ENCODE measurements at places on chromosomes 3 and 15.

DNA sequence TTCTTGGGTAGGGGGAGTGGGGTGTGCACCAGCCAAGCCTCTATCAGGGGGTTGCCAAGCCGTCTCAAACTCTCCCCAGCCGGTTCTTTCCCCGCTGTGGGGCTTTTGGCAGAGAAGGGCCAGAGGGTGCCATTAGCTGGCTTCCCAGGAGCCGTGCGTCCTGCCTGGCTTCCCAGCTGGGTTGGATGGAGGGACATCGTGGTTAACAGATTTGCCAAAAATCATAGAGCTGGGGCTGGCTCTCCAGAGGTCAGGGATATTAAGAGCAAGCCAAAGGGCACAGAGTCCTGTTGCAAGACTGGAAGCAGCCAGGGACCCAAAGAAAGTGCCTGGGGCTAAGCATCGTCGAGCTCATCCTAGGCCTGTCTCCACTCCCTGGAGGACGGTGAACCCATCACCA, 104.6 kb upstream of the HES1 start:
- DNase-seq, result no peak

DNA sequence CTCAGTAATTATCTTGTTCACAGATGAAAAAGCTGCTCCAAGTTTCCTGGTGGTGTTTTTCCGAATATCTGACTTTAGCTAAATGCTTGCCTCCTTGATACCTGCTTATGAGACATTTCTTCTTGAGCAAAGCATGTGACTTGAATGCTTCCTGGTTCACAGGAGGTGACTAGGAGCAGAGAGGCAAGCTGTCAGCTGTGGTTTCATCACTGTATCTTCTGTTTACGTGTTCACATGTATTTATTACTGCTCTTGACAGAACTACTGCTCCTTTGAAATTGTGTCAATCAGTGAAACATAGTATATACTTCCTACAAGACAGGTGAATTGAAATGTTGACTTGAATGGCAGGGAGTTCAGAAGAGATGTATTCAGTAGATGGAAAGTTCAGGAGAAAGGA, 8.9 kb upstream of the SPPL2A start:
- no peak for DNase-seq

DNA sequence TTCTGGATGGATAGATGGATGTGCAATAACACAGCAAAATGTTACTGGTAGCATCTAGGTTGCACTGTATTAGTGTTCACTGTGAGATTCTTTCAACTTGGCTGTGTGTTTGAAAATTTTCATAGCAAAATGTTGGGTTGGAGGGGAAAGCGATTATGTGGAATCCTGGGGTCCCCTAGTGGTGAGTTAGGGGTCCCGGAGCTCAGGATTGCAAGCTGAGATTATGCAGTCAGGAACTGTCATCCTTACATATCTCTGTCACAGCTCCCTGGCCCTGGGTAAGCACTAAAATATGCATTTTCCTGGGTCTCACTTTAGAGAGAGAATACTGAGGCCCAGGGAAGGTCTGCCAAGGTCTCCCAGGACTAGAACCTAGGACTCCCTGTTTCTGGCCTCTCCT, 77.2 kb downstream of the CEMIP start:
- no peak for DNase-seq

DNA sequence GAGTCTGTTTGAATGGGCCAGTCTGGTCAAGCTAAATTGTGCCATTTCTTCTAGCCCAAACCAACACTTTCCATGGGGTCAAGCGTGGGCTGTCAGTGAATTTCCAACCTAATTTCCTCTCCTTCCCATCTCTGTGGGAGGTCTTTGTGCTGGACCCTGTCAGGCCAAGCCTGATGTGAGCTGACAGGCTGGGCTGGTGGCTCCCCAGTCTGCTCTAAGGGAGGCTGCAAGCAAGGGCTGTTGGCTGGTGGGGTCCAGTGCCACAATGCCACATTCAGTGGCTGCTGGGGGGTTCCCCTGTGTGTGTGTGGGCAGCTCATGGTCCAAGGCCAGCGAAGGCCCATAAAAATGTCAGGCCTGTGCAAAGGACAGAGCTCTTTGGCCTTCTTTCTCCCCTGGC, 216.1 kb downstream of the OPA1 start:
- no peak for DNase-seq

- no peak for DNase-seq
Observed at GRCh38 chr3:18061737-18062656, 319.6 kb upstream of the TBC1D5 start.

- peak; percentile 97 for DNase-seq
Observed at GRCh38 chr3:50358911-50359759, at the start of gene TMEM115. Gene TMEM115 (minus strand): TSS chr3:50359521. CDS start chr3:50359063, 458 bp downstream.

- no peak for DNase-seq
Observed at GRCh38 chr3:123246866-123247265, 45.1 kb downstream of the SEC22A start.

GRCh38 chr15:74303741-74304309, 63.6 kb downstream of the CYP11A1 start:
- DNase-seq, result no peak

DNA sequence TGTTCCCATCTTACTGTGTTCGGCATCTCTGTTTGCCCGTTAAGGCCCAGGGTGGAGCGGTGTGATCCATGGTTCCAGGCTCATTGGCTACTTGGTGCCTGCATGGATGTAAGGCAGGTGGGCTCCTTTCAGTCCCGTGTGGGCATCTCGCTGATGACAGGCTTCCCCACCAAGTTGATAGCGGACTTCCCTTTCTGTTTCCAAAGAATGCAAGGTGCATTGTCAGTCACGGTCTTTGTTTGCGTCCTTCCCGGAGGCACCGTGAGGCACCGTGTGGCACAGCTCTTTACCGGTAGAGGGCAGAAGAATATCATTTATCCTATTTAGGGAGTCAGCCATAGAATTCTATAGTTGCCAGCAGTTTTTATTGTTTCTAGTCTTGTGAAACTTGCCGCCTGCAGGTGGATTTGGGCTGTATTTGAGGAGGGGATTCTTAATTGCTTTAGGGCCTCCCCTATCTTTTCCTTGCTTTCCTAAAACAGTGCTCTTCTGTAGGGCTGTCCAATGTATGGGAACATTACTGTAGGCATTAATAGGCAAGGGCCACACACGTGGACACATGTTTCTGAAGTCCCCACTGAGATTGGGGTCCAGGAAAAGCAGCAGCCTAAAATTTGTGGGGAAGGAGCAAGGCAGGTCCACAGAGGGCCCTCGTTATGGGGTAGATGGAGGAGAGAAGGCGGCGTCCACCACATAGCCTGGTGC, 244.1 kb downstream of the SLCO3A1 start:
- DNase-seq, result no peak

DNA sequence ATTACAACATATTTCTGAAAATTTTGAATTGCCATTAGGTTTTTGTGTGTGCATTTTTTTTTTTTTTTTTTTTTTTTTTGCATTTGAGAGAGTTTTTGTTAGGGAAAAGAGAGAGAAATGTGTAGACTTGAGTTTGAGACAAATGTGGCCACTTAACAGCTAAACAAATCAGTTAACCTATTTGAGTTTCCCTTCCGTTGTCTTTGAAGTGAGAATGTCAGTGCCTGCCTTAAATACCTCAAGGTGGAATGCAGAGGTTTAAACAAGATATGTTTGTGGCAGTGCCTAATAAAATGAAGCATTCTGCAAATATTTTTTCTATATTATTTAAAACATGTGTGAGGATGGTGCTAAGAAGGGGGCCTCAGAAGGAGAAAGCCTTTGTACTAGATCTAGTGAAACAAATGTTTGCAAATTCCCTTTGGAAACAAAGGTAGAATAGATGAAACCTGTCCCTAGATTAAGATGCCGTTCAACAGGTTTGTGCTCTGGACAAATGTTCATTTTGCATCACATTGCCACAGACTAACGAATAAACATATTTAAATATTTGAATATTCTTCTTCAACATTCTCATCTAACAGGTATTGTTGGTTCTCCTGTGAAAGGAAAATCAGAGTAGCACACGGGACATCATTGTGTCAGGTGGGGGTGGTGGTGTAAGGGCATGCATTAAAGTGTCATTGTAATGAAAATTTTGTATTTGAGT, 80.7 kb downstream of the SATB1 start:
- no peak for DNase-seq

- no peak for DNase-seq
Observed at GRCh38 chr3:51400166-51400565, 9.1 kb downstream of the RBM15B start.

GRCh38 chr3:168117853-168118313, 22.2 kb upstream of the GOLIM4 start:
- no peak for DNase-seq

DNA sequence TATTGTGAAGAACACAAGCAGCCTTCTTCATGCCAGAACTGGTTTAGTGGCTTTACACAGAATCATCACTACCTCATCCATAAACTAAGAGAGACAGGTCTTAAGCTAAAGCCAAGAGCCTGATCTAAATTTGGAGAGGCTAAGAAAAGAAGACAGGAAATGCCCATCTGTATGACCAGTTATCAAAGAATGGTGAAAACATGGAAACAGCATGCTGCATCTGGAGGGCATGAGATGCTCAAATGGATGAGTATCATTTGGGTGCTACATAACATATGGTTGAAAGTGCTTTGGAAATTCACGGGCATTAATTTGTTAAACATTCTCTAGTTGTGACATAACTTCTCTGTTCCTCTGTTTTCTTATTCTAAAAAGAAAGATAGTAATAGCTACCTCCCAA, 112.5 kb downstream of the CPNE4 start:
- no peak for DNase-seq

- no peak for DNase-seq
Observed at GRCh38 chr15:72047020-72047419, 70.9 kb downstream of the MYO9A start.

- DNase-seq, result no peak
Observed at GRCh38 chr3:194632809-194633348, 340 bp downstream of the TMEM44 start.

- DNase-seq, result no peak
Observed at GRCh38 chr3:127716384-127716783, 43.6 kb downstream of the ABTB1 start.

DNA sequence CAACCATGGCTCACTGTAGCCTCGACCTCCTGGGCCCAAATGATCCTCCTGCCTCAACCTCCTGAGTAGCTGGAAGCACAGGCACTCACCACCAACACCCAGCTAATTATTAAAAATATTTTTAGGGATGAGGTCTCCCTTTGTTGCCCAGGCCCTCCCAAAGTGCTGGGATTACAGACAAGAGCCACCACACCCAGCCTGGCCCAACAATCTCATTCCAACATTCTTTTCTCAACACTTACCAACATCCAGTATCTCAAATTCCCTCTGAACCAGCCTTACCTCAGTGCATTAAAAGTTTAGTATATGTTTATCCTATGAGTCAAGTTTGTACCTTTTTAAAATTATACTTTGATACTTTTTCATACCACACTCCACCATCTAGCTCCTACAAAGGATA, 25.0 kb downstream of the ANXA2 start:
- DNase-seq, result no peak

DNA sequence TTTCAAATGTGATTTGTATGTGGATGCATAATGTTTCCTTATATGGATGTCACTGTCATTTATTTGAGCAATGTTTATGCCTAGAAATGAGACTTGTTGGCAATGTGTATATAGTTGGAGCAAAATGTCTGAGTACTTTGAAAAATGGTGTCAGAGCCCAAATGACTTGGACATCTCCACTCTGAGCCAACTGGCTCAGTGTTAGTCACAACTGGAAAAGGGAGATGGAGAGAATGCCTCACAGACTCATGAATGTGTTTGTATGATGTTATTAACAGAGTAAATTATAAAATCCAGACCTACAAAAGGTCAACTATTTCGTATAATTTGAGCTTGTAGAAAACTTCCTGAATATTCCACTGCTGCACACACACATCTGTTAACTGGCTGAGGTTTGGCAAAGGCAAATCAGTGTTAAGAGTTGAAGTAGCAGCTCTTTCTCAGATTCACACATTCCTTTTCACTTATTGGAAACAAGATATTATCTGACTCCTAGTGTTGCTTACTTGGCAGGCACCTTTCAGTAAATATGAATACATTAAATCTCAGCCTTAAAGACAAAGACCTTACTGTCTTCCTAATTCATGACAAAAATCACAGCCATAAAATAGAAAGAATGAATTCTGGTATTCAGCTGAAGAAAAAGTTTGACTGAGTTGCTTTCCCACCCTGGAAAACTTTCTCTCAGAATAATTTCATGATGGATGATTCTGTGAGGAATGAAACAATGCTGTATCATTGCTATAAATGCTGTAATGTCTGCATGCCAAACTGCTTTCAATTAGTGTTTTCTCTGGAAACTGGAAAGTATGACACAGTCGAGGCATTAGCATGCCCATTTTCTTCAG, 27.0 kb downstream of the ADIPOQ start:
- no peak for DNase-seq

DNA sequence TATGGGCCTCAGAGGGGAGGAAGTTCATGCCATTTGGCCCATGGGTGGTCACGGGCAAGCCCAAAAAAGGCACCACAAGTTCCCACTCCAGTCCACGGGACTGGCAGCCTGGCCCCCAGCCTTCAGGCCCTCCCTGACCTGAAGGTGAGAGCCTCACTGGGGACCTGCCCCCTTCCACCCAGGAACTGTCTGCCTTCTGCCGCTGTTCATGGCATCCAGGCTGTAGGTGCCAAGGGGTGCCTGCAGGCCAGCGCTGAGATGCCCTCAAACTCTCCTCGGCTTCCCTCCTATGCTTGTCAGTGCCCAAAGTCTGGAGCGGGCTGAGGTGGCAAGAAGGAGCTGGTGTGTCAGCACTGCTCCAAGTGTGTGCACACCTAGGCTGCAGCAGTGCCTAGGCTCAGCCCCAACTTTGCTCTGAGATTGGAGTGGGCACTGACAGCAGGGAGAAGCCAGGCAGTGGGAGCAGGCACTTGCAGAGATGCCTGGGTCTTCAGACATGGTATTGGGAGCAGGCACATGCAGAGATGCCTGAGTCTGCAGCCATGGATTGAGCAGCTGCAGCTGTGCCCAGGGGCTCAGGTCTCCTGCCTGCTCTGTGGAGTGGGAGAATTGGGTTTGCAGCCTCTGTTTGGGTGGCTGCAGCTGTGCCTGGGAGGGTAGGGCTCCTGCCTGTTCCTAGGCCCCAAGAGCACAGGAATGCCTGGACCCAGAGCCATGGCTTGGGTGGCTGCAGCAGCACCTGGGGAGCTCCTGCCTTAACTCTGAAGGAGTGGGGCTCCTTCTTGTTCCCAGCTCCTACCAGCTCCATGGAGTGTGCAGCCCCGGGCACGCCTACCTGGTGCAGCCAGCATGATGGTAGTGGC, 44.0 kb upstream of the PRR23C start:
- no peak for DNase-seq

DNA sequence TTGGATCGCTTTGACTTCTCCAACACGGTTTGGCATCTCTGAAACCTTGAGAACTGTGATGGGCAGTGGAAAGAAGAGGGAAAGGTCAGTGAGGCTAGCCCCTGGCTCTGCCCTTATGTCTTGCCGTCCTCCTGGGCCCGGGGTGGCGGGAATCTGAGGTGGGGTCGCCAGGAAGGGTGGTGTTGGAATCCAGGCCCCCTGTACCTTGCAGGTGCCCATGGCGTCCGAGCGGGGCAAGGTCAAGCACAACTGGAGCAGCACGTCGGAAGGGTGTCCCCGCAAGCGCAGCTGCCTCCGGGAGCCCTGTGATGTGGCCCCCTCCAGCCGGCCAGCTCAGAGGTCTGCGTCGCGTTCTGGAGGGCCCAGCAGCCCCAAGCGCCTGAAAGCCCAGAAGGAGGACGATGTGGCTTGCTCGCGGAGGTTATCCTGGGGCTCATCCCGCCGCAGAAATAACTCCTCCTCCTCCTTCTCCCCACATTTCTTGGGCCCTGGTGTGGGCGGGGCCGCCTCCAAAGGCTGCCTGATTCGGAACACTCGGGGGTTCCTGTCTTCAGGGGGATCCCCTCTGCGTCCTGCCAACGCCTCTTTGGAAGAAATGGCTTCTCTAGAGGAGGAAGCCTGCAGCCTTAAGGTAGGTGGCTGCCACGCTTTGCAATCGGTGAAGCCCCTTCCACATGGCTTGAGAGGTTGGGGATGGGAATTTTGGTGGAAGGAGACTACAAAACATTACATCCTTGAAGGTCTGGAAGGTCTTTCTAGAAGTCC, 907 bp downstream of the TATDN2 start:
- DNase-seq, result no peak
